ENCODE measurements at places on chromosomes 2 and 18.

DNA sequence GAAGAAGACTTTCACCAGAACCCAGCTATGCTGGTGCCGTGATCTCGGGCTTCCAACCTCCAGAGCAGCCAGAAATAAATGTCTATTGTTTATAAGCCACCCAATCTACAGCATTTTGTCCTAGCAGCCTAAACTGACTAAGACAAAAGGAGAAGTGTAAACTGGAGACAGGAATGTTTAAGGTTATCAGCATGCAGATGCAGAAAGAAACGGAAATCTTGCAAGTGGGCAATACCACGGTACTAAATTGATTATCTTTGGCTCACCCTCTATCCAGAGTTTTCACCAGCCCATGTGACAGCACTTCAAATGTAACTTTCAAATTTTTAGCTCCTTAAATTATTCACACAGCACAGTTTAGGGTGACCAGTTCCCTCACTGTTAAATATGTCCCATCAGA lies 5.7 kb upstream of the CAPN14 start:
- DNase-seq = no peak

GRCh38 chr2:18265614-18266586 lies 294.6 kb downstream of the RDH14 start:
- DNase-seq = no peak

GRCh38 chr2:197007716-197008628 lies 81.5 kb upstream of the PGAP1 start:
- DNase-seq = no peak

DNA sequence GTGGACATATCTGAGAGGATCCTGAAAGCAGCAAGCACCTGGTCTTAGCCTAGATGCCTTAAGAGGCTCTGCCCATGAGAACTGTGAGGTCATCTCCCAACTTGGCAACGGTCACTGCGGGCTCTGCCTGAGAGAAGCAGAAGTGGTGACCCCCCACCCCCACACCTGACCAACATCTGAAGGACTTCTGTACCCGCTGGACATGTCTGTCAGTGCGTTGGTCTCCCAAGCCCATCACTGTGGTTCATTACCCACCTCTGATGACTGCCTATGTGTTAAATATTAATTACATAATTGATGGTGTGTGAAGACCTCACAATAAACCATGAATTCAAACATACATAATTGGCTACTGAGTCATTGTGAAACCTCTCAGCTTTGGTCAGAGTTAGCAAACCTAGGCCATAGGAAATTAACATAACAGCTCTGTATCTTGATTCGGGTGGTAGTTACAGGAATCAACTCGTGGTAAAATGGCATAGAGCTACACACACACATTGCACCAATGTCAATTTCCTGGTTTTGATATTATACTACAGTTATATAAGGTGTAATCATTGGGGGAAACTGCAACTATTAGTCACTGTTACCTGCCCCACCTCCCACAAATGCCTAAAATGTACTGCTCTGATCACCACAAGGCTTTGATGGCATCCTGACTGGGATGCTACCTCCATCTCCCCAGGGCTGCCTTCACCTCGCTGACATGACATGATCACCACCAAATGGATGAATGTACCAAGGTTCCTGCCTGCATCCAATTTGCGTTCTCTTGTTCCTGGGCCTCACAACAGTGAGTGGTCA lies 4.3 kb upstream of the GALNT1 start:
- DNase-seq = no peak

- no peak for DNase-seq
Measured at GRCh38 chr2:80326861-80327260, 22.3 kb upstream of the LRRTM1 start.

DNA sequence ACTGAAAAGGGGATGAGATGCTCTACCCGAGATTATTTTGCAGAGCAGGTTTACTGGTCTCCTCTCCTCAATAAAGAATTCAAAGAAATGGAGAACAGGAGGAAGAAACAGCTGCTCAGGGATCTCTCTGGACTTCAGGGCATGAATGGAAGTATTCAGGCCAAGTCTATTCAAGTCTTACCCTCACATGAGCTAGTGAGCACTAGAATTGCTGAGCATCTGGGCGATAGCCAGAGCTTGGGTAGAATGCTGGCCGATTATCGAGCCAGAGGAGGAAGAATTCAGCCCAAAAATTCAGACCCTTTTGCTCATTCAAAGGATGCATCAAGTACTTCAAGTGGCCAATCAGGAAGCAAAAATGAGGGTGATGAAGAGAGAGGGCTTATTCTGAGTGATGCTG lies 60.0 kb downstream of the PIKFYVE start:
- no peak for DNase-seq

DNA sequence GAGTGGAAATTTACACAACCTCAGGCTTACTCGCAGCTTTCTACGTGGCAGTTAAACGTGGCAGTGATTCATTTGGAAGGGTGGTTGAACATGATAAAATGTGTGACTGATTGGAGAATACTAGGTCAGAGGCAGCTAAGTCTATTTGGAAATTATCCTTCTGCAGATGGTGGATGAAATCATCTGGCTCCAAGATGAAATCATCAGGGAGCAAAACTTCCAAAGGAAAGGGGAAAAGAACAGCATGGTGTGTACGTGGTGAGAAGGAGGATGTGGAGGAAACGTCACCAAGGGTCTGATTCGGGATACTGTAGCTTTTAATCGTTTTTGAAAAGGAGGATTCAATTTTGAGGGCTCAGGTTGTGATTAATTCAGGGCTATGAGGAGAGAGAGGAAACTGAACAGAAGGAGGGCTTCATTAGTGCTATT lies 47.9 kb downstream of the COL3A1 start:
- no peak for DNase-seq

DNA sequence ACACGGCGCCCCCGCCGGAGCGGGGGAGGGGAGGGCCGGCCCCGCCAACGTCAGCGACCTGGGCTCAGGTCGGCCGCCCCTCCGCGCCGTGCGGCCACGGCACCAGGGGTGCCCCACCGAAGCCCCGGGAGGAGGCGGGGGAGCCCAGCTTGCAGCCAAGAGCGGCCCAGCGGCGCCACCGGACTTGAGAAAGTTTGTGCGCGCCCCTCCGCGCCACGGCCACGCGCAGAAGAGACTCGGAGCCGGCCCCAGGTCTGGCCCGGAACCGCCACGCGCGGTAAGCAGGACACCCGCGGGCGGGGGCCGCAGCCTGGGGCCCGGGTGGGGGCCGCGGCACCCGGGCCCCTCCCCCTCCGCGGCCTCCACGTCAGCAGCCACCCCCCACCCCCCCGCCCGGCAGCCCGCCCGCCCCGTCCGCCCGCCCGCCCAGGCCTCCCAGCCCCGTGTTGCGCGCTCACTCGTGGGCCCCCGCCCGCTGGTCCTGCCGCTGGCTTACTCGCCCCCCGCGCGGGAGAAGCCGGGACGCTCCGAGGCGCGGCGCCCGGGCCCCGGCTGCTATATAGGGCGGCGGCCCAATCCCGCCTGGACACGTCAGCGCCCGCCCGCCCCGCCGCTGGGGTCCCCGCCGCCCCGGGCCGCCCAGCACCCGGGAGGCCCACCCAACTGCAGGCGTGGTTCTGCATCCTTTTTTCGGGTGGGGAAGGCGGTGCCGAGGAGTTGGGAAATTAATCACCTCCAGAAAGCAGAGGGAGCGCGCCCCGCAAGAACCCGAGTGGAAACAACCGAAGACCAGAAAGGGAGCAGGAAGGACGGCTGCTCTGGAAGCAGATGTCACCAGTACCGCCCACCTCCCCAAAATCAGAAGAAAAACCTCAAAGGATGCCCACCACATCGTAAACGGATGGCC lies 42.9 kb downstream of the HDLBP start:
- DNase-seq = peak; percentile 71

DNA sequence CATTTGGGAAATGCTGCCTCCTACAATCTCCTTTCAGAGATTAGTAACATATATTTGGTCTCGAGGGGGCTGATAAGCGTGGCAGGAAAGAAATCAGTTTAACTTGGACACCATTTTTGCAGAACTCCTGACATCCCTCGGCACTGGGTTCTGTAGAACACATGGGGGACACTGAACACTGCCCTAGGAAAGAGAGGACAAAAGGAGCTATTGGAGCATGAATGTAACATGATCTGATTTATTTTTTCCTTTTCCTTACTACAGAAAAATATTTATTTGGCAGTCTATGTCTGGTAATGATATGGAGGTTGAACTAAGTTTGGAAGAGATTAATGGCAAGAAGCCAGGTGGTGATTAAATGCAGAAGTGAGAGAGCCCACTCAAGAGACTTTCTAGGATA lies 153.8 kb downstream of the AFF3 start:
- DNase-seq = no peak

DNA sequence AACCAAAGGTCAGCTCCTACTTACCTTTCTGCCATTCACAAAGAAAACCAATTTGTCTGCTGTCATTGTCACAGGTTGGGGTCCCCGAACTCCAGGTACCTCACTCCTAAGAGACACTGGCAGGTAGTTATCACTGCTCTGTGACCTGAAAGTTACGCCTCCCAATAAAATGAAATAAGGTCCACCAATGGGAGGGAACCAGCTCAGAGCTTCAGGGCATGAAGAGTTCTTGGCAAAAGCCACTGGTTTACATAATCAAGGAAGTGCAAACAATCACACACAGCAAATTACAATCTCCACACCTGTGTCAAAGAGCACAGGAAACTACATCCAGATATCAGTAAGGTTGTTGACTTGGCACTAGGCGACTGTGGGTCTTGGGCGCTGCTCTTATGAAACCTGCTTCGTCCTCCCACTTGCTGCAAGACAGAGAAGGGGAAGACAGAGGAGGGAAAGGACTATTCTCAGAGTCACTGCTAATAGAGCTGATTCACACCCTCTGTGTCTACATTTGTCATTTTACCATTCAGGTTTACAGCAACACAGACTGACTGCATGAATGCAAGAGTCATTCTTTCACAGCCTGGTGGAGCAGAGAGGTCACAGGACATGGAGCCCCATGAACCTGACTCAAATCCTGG lies at the start of gene XDH:
TSS of gene XDH (minus strand) at position 142 of the 641 bp plus-strand sequence. CDS start at position 66, 76 bp downstream.
- DNase-seq = no peak

DNA sequence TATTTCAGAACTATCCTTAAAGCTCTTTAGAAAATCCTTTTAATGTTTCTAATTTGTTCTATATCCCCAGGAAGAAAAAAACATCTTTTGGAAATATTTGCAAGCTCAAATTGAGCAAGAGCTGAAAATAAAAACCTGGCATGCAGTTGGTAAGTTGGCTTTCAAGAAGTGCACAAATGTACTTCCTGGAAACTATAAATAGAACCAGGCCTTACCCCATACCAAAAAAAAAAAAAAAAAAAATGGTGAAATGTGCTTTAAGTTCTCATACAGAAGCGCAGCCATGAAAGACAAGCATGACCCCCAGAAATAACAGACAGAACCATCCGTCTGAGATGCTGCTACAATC lies 178.5 kb downstream of the HDAC4 start:
- DNase-seq = no peak

DNA sequence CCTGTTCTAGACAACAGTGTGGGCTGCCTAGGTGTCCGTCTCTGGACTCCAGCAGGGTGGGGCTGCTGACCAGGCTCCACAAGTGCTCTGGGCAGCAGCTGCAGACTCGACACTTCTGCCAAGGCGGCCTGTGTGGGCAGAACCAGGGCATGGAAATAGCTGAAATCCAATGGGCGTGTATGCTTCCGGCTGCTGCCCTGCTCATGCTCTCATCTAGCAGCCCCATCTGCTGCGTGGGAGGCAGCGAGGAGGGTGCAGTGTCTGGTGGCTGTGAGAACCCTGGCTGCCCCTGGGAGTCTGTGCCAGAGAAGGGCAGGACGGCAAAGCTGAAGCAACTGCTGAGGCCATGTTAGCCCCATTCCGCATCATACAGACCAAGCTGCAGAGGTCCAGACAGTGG lies 174.9 kb downstream of the SOX11 start:
- DNase-seq = no peak

- DNase-seq = peak; percentile 84
Measured at GRCh38 chr2:237483018-237483731, 3.9 kb upstream of the MLPH start.

DNA sequence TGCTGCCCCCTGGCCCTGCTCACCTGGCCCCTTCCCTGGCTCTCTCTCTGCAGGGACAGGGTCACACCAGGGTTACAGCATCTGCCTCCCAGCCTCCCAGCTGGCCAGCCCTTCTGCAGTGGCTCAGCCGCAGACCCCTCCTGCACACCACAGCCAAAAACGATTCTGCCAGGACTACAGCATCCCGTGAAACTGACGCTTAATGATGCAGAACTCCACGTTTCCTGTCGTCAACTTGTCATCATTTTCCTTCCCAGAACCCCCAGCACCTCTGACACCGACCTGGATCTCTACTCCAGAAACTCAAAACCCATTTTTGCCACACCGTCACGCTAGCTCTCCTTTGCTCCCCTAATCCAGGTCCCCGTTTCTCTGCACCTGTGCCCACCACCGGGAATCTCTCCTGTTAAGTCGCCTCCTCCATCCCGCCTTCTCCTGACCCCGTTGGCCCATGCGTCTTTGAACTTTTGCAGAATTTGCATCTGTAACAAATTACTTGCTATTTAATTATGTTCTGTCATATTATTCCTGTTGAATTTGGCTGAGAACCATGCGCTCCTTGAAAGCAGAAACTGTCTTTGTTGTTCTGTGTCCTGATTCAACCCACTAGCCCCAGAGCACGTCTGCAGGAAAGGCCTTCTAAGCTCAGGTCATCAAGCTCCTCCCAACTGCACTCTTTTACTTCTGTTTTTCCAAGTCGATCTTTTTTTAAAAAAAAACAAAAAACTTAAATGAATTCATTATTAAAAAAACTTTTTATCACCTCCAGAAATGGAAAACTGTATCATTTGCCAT lies 173.2 kb upstream of the COPS8 start:
- DNase-seq = no peak

DNA sequence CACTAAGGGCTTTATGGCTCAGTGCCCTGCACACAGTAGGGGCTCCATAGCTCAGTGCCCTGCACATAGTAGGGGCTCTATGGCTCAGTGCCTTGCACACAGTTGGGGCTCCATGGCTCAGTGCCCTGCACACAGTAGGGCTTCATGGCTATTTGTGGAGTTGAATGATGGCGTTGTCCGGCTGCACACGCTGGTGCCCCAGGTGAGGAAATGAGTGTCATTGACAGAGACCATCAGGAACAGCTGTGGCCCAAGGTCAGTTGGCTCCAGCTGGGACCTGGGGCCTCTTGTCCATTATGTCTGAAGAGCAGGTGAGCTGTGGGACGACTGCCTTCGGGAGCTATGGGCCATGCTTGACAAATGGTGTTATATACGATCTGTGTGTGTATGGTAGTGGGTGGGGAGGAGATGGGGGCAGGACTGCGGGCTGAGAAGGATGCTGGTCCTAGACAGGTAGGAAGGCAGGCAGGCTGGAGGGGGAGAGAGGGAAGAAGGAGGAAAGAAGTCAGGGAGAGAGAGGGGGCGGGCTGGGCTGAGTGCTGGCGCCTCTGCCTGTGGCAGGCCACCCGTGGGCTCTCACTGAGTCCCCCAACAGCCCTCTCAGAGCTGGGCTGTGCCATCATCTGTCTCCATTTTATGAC lies 130.6 kb downstream of the CLIP4 start:
- DNase-seq = no peak

DNA sequence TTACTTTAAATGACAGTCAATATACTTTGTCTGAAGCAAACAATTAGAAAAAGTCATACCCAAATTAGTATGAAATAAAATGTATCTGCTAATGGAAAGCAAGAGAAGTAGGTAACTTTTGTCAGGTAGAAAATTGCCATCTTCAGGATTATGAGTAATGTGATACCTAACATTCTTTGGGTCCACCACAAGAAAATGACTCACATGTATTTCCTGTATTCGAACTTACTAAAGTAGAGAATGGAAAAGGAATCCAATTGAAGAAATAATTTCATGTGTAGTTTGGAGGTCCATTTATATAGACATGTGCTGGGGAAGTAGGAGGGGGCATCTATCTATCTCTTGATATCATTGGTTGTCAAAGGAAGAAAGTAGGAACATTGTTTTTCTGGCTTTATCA lies 636.2 kb upstream of the CHAC2 start:
- DNase-seq = no peak

- no peak for DNase-seq
Measured at GRCh38 chr2:132442278-132442677, 25.7 kb downstream of the GPR39 start.

- peak; percentile 56 for DNase-seq
Measured at GRCh38 chr2:190119257-190119656, 56.7 kb upstream of the MSTN start.
